Astrocyte (in vitro differentiated cells and primary cell): ENCODE measurements at places on chromosomes 7 and 10. TPM values are rescaled to one million over a fixed set of nuclear protein-coding genes. Genes with fewer than 3 reads are reported as not detected.

DNA sequence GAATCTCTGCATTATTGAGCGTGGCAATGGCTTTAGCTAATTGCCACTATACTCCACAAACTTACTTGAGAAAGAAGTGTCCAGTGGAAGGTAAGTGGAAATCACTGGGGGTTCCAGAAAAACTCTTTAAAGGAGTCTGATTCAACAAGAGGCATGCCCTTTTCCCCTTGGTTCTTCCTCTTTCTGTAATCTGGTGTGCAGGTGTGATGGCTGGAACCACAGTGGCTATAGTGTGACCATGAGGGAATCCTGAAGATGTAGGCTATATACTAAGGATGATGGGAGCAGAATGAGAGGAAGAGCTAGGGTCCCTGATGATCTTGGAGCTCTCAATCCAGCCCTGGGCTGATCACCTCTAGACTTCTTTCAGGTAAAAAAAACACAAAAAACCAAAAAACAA lies 2.0 kb upstream of the CLEC2L start:
- DNase-seq = no peak
- no peaks in the 10 kb centered on the region for H3K4me1 ChIP-seq
- no peak overlapping the region for H3K4me3 ChIP-seq
- H3K27ac ChIP-seq = no peak overlapping the region
- H3K36me3 ChIP-seq = no peaks in the 10 kb centered on the region

DNA sequence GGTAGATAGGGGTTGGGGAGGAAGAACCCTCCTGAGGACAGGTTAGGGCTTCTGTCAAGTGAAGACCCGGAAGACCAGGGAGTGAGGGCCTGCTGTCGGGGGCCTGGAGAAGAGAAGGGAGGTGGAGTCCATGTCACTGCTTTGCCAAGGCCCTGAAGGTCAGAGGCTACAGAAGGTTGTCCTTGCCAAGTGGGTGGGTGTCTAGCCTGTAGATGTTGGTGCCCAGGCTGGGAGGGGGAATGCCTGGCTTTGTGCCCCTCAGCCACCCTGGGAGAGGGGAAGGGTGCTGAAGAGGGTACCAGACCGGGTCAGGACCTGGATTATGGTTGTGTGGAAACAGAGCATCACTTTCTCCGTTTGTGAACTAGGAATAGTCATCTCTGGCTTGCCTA lies 67.2 kb upstream of the AQP1 start:
- H3K36me3 ChIP-seq = no peaks in the 10 kb centered on the region
- H3K27me3 ChIP-seq = no peaks in the 10 kb centered on the region
- H3K4me1 ChIP-seq = no peaks in the 10 kb centered on the region
- H3K27ac ChIP-seq = no peak overlapping the region
- no peak for DNase-seq

DNA sequence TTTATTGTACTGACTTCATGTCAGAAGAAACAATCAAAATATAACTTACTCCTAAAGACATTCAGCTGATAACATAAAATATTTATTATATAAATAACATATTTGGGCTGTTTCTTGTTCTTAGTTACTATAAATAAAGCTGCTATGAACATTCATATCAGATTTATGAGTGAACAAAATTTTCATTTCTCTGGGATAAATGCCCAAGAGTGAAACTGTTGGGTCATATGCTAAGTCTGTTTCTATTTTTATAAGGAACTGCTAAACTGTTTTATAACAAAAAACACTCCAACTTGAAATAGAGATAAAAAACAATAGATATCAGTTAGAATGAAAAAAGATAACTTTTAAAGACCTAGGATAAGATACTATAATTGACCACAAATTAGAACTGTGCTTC lies 26.5 kb upstream of the CC2D2B start:
- H3K27me3 ChIP-seq = no peaks in the 10 kb centered on the region
- H3K4me3 ChIP-seq = no peak overlapping the region
- H3K4me1 ChIP-seq = no peaks in the 10 kb centered on the region

DNA sequence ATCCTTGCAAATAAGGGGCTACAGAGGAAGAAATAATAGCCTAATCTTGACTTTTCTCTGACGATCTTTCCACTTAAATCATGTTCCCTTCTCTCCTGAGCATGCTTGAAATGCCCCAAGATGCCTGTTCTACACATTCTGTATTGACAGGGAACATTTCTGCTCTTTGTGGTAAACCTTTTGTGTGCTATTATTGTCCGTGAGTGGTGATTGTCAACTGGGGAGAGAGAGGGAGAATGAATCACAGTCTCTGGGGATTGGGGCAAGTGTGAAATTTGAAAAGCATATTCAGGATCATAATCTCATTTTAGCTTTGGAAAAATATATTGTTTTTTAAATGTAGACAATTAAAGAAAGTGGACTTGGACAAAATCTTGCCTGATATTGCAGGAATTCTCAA lies 20.6 kb downstream of the UBTD1 start:
- DNase-seq = no peak
- H3K4me1 ChIP-seq = peaks cover 13% of the 10 kb centered on the region
- no peaks in the 10 kb centered on the region for H3K27me3 ChIP-seq
- no peak overlapping the region for H3K4me3 ChIP-seq
- H3K36me3 ChIP-seq = no peaks in the 10 kb centered on the region
- no peak overlapping the region for H3K27ac ChIP-seq

- DNase-seq = no peak
- H3K4me1 ChIP-seq = no peaks in the 10 kb centered on the region
- H3K27me3 ChIP-seq = no peaks in the 10 kb centered on the region
- no peak overlapping the region for H3K4me3 ChIP-seq
- H3K36me3 ChIP-seq = no peaks in the 10 kb centered on the region
These were observed 209.3 kb upstream of the TBX20 start for GRCh38 chr7:35463176-35463700.

The ZNF365 gene
- total RNA-seq = 8.9 and 11.0 TPM in 2 replicates

DNA sequence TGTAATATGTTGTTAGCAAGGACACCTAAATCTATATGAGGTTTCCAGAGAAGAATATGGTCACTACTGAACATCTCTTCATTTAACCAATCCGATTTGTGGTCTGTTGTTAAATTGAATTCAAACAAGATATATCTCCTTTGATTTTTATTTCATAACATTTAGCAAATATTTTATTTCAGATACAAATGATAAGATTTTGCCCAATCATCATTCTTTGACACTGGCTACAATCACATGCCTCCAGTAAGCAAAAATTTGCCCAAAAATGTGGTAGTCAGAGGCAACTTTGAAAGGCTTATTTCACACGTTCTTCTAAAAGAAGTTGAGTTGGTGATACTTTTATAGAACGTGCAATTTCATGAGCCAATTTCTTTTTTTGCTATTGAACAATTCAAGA lies 44.7 kb upstream of the AGMO start:
- no peaks in the 10 kb centered on the region for H3K4me1 ChIP-seq
- no peaks in the 10 kb centered on the region for H3K36me3 ChIP-seq
- no peak overlapping the region for H3K4me3 ChIP-seq
- no peak for DNase-seq

The ADAM22 gene
- 1.5 and 2.2 TPM in 2 replicates for total RNA-seq

DNA sequence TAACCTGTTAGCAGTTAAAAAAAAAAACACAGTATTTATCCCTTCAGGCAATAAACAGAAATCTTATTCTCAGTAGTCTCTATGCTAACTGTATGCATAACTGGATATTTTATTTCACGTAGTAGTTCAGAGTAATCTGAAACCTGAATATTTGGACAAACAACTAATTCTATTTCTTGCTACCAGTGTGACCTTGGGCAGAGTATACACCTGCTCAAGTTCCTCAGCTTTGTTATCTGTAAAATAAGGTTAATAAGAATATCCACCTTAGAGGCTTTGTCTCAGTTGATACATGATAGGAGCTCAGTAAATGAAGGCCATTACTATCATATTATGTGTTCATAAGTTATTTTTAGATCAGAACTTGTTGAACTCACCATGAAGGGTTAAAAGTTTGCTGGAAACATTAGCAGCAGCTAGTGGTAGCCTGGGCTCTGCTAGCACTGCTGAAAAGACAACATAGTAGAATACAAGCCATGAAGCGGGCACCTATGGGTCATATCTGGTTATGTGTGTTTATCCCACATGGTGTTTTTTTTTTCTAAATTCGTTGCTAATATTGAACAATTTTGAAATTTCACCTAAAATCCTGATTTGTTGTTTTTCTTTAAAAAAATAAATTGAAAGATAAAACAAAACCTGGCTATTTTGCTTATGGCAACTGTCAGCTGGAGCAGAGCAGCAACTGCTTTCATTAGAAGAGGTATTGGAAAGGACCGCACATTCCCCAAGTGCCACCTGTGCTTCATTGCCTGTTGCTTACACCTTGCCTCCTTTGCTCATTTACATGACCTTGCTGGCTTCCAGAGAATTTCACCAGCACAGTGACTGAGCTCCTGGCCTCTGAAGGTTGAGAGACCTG lies 303.0 kb downstream of the PRKG1 start:
- H3K27me3 ChIP-seq = no peaks in the 10 kb centered on the region
- no peak overlapping the region for H3K4me3 ChIP-seq
- no peak for DNase-seq
- no peak overlapping the region for H3K27ac ChIP-seq
- no peaks in the 10 kb centered on the region for H3K36me3 ChIP-seq
- H3K4me1 ChIP-seq = peaks cover 3% of the 10 kb centered on the region

- H3K4me1 ChIP-seq = no peaks in the 10 kb centered on the region
- no peak for DNase-seq
- no peaks in the 10 kb centered on the region for H3K27me3 ChIP-seq
- H3K27ac ChIP-seq = no peak overlapping the region
These were observed 30.2 kb downstream of the NPTX2 start for GRCh38 chr7:98647326-98647725.

GRCh38 chr10:114643158-114643557 lies 14.9 kb downstream of the ABLIM1 start:
- peaks cover 30% of the 10 kb centered on the region for H3K4me1 ChIP-seq
- DNase-seq = no peak
- no peaks in the 10 kb centered on the region for H3K36me3 ChIP-seq
- no peak overlapping the region for H3K27ac ChIP-seq
- H3K4me3 ChIP-seq = no peak overlapping the region

DNA sequence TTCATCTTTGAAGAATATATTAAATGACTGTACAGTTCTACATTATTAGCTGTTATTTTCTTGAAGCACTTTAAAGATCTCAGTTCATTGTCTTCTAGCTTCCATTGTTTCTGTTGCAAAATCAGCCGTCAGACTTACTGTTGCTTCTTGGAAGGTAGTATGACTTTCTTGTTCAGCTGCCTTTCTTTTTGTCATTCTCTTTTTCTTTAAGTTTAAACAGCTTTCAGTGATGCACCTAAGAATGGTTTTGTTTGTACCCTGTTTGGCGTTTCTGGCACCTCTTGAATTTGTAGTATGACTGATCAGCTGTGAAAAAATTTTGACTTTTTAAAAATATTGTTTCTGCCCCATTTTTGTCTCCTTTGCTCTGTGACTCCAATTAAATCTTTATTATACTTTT lies 9.3 kb downstream of the MKLN1 start:
- H3K4me1 ChIP-seq = no peaks in the 10 kb centered on the region
- H3K27ac ChIP-seq = no peak overlapping the region
- H3K27me3 ChIP-seq = no peaks in the 10 kb centered on the region
- no peak for DNase-seq
- no peaks in the 10 kb centered on the region for H3K36me3 ChIP-seq
- H3K4me3 ChIP-seq = no peak overlapping the region

- no peak overlapping the region for H3K27ac ChIP-seq
- DNase-seq = no peak
- H3K4me3 ChIP-seq = peak overlapping the region; percentile 10
These were observed 443 bp downstream of the CRHR2 start for GRCh38 chr7:30681815-30682211.

DNA sequence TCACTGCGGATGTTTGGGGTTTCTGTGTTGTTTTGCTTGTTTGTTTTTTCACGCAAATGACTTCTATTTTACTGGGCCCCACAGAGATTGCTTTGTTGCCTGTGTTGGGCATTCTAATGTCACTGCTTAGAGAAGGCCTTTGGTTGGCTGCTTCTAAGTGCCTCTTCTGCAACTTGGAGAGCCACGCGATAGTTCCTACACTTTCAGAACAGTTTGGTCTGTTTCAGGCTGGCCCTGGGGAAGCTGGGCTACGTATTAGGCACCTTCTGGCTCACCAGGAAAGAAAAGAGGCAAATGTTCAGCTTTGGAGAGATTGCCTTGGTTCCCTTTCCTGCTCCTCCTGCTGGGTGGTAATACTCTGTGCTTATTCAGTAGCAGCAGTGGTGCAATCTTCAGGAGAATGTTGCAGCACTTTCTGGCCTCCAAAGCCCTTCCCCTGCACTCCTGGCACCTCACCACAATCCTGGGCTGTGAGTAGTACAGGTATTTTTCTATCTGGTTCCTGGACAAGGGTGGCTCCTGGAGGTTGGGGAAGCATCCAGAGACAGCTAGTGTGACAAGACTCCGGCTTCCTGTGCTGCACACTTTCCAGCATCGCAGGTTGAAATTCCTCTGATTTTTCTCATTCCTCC lies 1.2 kb downstream of the ANTXRL start:
- no peak overlapping the region for H3K27ac ChIP-seq
- no peak for DNase-seq
- H3K4me3 ChIP-seq = no peak overlapping the region
- H3K27me3 ChIP-seq = peaks cover 10% of the 10 kb centered on the region
- peaks cover 3% of the 10 kb centered on the region for H3K4me1 ChIP-seq

DNA sequence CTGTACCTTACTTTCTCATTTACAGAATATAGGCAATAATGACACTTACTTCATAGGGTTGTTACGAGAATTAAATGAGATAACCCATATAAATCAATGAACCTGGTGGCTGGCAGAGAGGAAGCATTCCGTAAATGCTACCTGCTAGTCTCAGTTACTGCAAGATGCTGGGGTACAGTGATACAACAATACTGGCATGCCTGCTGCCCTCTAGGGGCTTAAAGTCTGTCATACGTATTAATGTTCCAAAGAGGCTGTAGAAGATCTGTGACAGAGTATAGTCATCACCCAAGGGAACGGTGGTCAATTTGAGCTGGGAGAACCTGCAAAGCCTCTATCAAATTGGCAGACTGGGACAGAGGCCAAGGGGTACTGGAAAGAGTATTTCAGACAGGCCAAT lies 421.5 kb downstream of the GPAM start:
- no peak overlapping the region for H3K27ac ChIP-seq
- H3K4me3 ChIP-seq = no peak overlapping the region
- DNase-seq = no peak
- no peaks in the 10 kb centered on the region for H3K4me1 ChIP-seq

The TRIM8 gene
- total RNA-seq = 103 and 117 TPM in 2 replicates
